ENCODE measurements at places on chromosomes 3 and 15.

- no peak for DNase-seq
Measured at GRCh38 chr3:141183606-141184005, 48.0 kb upstream of the PXYLP1 start.

DNA sequence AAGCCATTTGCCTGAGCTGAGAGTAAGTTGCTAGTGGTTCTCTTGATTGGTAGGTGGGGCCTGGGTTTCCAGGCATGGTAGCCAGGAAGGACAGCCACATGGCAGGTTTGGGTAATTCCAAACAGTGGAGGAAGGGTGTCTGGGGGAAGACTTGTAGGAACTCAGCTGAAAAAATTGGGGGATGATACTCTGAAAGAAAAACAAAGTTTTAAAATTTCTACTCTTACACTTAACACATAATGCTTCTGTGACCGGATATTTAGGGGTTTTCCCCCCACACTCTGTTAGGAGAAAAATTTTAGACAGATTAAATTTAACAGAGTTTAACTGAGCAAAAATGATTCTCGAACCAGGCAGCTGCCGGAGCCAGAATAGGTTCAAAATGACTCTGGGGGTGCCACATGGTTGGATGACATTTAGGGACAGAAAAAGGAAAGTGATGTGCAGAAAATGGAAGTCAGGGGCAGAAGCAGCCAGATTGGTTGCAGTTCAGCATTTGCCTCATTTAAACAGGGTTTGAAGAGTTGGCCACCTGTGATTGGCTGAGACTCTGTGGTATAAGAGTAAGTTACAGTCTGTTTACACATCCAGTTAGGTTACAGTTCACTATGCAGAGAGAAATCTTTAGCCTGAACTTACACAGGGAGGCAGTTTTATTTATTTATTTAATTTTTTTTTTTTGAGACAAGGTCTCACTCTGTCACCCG lies 8.1 kb downstream of the B2M start:
- DNase-seq, result peak; percentile 67

DNA sequence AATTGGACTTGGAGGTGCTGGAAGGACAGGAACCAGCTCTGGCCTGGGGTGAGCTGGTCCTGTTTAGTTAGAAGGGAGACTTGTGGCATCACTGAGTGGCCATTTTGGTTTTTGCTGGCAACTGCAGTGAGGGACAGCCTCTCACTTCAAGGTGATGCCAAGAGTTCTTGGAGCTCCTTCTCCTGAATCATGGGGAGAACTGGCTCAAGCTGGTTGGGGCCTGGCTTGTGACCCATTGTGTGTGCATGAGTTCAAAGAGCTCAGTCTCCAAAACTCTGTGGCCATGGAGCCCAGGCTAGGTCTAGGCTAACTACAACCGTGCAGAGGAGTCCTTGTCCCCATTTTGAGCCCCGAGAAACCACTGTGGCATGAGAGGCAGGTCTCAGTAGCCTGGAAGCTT lies 60.1 kb upstream of the ZNF148 start:
- DNase-seq, result no peak

DNA sequence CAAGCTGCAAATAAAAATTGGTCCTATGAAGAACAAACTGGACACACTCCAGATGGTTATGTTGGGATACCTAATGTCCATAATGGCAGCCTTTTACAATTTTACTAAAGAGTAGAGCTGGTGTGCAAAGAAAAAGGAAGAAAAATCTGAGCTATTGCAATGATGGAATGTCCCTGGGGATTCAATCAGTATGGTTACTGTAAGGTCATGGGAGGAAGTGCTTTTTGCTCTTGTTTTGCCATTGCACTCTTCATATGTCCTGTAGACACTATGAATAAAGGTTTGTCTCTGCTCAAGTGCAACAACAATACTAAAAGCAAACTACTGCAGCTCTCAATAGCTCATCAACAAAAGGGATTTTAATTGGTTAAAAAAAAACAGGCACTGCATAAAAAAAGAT lies 5.4 kb downstream of the PFN2 start:
- no peak for DNase-seq

- DNase-seq, result no peak
Measured at GRCh38 chr3:23202203-23202920, 765 bp upstream of the UBE2E2 start.

DNA sequence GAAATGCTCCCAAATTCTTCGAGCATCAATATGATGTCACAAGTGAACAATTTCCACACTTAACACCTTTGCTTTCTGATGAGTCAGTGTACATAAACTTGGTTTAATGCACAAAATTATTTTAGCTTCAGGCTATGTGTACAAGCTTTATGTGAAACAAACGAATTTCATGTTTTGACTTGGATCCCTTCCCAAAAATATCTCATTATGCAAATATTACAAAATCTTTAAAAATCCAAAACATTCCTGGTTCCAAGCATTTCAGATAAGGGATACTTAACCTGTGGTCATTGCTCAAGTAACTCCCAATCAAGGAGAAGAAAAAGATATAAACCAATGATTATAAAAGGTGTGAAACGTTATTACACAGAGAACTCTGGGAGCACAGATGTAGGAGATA lies 25.2 kb downstream of the RAB5A start:
- DNase-seq, result no peak

GRCh38 chr15:89419370-89419984 lies 76.9 kb downstream of the RHCG start:
- DNase-seq, result no peak

DNA sequence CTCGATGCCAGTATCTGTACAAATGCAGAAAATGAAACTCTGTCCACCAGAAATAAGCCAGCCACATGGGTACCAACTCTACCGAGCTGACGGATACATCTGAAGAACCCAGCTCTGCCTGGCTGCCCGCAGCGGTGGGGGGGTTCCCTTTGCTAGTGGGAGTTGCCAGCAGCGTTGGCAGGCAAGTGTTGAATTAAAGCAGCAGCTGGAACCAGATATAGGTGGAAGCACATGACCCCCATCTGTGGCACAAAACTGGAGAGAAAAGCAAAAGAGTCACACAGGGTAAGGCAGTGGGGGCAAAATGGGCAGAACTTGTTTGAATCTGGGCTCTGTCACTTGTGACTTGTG lies 17.9 kb downstream of the CRYGS start:
- no peak for DNase-seq

DNA sequence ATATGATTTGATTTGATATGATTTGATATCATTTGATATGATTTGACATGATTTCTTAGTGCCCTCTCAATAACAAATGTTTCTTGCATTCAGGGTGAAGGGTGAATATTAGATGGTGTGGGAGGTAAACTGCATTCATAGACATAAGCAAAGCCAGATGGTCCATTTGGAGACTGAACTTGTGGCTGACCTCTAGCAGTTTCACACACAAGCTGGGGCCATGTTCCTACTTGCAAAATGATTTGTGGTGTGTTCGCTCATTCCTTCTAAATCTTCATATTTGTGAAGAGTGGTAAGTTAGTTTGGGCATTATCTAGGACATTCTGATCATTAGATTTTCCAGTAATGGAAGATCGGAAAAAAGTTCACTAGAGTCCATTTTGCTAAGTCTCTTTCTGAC lies 40.5 kb upstream of the CCR4 start:
- DNase-seq, result no peak

- DNase-seq, result no peak
Measured at GRCh38 chr3:127967316-127967715, 52.3 kb downstream of the KBTBD12 start.

- no peak for DNase-seq
Measured at GRCh38 chr3:24226397-24226796, 268.3 kb downstream of the THRB start.

DNA sequence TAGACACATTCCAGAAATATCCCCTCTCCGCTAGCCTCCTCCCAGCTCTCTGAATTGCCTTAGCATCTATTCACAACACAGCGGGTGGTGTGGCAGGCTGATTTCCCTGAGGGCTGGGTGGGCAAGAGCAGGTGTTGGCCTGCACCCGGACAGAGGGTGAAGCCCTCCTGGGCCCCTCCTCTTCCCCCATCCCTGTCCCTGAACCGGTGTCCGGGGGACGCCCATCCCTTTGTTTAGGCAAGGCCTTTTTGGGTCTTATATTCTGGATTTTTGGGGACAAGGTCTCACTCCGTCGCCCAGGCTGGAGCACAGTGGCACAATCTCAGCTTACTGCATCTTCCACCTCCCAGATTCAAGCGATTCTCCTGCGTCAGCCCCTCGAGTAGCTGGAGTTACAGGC lies 55.2 kb upstream of the KLHL25 start:
- DNase-seq, result no peak

DNA sequence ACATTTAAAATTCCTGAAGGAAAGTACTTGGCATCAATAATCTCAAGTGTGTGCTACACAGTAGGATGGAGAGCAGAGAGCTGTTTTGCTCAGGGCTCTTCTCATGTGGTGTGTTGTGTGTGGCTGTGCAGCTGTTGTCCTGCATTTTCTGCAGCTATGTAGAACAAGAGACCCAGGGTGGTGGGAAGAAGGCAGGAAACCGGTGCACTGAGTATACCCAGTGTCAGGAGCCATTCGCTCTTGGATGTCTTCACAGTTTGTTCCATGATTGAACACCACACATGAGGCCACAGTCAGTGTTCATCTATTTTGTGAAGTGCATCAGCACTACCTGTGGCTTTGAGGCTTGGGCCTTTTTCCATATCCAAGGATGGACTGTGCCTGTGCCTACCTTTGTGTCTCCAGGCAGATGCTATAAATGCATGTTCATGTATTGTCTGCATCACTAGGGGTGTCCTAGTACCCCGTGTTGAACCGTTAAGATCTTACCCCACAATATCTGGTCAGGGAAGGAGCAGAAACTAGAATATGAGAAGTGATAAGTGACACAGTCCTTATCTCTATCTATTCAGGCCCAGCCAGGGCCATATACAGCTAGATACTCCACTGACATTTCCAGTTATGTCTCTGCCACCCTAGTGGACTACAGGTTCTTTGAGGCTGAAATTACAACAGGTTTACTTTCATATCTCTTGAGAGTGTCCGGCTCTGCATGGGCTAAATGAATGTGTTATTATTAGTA lies 194.3 kb downstream of the NR2F2 start:
- DNase-seq, result no peak

All from MM.1S (cell line).